Heart right ventricle (tissue), 16 donors: ENCODE measurements at places on chromosomes 13 and 19. TPM values are rescaled to one million over a fixed set of nuclear protein-coding genes. Genes with fewer than 3 reads are reported as not detected.

DNA sequence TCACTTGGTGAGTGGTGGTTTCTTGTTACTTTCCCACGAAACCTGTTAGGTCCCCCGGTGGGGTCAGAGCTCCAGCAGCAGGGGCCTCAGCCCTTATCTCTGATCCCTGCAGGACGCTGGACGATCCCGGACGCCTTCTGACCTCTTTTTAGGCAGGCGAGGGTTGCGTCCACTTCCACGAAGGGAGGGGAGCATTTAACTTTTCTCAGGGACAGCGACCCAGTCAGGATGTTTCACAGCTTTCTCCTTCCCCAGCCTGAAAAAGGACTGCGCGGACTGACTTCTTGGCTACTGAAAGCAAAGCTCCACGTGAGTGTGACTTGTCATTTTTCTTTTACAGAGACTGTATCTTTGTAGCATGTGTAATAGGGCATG, 692 bp downstream of the ZNF234 start:
- peak; percentile 7 for DNase-seq

DNA sequence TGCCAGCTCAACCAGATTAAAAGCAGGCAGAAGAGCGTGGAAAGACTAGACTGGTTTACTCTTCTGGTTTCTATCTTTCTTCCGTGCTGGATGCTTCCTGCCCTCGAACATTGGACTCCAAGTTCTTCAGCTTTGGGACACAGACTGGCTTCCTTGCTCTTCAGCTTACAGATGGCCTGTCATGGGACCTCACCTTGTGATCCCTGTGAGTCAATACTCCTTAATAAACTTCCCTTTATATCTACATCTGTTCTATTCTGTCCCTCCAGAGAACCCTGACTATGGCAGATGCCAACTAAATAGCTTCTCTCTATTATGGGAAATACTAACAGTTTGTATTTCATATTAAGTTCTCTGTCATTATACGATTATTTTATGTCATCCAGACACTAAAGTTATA, 609.1 kb downstream of the LMO7 start:
- DNase-seq: no peak

DNA sequence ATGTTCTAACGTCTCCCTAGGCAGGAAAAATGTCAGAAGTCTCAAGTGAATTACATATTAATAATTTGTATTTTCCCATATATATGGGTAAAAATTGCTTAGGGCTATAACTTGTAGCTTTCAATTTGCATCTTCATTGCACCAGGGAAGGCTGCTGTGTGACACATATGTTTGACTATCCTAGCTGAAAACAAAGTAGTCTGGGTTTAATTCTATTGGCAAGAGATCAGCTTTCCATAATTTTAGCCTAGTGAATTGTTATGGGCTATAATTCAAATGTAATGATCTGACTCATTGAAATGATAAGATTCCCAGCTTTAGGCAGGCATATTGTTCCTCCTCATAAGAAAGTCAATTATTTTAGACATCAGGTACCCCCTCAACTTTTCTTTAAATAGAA, 553.1 kb downstream of the DCT start:
- no peak for DNase-seq

DNA sequence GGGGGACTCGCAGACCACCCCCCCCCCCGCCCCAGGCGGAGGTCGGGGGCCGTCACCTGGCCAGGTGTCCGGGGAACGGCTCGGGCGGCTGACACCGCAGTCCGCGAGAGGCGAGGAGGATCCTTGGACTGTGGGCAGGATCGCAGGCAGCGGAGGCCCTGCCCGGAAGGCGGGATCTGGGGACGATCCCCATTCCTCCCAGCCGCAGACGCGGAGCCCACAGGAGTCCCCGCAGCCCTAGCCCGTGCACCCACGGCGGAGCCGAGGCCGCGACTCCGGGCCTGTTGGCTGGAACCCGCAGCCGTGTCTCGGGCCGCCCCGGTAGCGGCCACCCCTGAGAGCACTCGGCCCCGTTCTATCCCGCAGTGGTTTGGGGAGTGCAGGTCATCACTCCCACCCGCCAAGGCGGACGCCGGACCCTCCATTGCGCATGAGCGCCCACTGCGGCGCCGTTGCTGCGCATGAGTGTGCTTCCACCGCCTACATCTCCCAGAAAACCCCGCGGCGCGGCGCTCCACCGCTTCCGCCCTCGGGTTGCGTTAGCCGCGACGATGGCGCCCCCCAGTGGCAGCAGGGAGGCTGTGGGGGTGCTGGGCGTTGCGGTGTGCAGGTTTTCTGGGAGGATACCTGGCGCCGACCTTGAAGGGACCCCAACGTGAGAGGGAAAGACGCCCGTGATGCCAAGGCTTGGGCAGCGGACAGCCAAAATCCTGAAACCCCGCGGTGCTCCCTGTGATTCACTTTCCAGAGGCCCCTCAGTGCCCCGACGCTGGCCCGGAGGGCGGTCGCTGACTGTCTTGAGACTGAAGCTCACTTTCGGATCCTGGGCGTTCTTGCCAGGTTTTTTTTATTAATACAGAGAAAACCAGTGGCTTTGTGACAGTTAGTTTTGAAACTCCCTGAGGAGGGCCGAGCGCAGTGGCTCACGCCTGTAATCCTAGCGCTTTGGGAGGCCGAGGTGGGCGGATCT, 4.4 kb upstream of the ZNF329 start:
- peak; percentile 99 for DNase-seq

DNA sequence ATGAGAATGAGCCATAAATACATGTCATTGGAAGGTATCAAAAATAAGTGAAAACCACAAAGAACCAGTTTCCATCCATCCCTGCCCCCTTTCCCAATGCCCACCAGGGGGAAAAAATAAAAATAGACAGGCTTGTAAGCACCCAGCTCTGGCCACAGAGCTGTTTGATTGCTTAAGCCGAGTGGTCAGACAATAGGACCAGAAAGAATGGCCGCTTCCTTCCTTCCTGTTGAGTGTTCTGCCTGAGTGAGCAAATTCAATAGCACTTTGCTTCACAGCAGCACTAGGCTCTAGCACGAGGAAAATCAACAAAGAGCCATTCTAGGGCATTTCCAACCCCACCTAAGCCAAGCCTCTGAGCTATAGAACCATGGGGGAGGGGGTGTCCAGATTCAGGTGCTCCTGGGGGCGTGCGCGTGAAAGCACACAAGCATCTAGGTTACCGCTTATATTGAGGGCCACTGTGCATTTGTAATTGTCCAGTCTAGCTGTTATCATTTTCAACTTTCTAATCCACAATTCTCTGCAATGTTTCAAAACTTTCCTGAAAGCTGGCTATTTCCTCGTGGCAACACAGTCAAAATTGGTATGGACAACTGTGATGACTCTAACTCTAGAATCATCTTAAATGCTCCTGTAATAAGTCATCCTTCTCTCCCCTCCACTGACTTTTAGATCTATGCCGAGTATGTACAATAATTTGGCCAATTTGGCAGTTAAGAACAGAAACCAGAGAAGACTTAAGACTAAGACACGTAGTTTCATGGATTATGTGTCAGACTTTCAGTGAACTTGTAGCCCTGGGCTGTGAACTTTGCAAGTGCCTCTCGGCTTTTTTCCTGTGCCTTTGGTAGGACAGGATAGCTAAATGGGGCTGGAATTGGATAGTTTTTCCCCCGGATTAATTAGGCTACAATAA, 64.3 kb downstream of the SPRY2 start:
- DNase-seq: no peak

FFAR1 gene
- total RNA-seq: not detected

- DNase-seq: no peak
Measured at GRCh38 chr19:49557641-49558325, 22.6 kb downstream of the NOSIP start.

DNA sequence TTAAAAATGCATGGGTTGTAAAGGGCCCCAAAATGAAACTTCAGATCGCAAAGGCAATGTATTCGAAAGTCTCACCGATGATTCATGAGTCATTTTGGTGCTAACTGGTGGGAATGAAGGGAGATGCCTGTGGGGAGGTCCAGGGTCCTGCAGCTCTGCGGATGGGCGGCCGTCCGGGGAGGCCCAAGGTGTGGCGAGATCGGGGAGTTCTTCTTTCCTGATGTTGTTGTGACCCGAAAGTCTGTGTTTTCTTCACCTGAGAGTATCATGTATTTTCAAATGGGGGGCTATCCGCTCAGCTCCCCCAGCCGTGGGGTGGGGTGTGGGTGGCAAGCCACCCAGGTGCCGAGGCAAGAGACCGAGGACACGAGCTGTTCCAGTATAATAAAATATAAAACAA, 36.5 kb downstream of the TFDP1 start:
- no peak for DNase-seq

DNA sequence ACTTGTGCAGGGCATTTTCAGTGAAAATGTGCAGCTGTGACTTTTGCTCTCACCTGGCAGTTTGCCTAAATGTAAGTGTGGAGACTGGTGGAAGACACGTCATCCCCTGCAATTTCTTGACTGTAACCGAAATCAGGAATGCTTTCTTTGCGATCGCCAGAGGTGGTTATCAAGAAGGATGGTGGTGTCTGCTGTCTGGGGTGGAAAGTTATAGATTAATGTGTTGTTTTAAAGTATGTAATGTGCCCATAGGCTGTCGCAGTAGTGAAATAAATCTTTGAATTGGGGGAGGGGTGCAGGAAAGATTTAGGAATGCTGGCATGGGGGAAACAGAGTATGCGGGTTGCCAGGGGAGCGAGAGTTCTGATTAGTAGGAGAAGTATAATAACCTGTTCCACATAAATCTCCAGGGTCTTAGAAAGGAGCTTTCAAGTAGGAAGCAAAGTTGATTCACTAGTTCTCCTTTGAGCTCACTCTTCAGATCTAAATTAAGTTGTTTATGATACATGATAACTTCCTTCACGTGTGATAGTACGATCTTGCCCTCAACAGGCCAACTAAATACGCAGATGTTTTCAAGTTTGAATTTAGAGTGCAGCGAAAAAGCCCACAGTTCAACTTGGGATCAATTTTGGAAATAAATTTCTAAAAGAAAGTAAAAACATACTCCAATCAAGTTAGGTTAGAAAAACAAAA, 1520.0 kb upstream of the SLC10A2 start:
- no peak for DNase-seq

PSG11 gene
- total RNA-seq: not detected

ZNF43 gene
- total RNA-seq: 6.1 TPM

DNA sequence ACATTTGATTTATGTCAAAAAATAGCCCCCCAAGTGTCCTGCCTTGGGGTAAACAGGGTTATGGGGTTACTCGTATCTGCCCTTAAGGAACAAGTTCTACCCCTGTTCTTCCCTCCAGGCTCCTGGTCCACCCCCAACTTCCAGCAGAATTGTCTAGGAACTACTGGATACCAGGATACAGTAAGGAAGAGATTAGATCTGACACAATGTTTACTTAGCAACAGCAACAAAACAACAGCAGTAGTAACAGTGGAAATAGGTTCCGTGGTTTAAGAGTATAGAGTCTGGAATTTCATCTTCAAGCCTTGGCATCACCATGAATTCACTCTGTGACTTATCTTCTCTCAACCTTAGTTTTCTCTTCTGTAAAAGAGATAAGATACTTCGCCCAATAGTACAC, 1.7 kb upstream of the FAM98C start:
- no peak for DNase-seq

DNA sequence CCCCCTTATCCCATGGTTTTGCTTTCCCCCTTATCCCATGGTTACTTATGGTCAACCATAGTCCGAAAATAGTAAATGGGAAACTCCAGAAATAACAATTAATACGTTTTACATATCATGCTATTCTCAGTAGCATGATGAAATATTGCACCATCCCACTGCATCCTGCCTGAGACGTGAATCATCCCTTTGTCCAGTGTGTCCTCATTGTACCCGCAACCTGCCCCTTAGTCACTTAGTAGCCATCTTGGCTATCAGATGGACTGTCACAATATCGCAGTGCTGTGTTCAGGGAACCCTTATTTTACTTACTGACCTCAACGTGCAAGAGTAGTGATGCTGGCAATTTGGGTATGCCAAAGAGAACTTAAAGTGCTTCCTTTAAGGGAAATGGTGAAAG, 10.5 kb upstream of the NBEA start:
- no peak for DNase-seq
